Cerebellum (tissue), 4 donors: ENCODE measurements at places on chromosomes 12 and 14. TPM values are rescaled to one million over a fixed set of nuclear protein-coding genes. Genes with fewer than 3 reads are reported as not detected.

DNA sequence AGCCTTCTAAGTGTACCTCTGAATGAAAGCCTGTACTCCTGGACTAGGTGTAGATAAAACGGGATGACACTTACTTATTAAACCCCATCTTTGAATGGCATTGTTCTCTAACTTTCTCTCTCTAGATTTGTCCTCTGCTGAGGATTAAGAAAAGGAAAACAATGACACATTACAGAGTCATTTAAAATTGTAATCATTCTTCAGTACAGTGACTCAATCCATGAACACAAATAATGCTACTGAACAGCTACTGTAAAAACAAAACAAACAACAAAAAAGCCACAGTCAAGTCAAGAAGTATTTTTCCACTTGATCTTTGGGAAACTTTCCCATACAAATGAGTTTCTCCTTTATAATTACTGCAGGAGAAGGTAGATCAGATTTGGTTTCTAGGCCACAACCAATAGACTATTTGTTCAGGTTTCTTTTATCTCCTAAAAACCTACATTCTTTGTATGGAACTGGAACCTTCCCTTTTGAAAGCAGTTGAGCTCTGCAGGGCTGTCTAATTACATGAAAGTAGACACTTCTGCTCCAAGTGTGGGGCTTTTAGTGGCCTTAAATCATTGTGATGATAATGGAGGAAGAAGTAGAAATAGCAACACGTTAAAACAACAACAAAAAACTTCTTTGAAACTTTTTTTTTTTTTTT is 219.1 kb downstream of the ESR2 start:
- DNase-seq: no peak

- no peak for DNase-seq
Measured at GRCh38 chr14:33406766-33407165, 468.1 kb downstream of the NPAS3 start.

DNA sequence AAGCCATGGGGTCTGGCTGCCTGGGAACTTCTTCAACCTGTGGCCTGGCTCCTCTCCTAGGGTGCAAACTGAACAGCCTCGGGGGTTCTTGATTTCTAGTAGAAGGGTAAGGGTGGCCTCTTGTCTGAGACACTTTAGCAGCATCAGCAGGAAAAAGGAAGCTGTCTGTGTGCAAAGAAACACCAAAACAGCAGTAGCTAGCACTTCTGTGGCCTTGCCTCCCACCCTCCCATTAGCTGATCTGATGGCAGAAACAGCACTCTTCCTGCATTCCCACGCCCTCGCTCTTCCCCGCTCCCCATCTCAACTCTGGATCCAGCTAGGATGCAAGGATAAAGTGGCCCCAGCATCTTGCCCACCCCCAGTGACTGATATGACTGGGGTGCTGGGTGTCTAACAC is 20.7 kb downstream of the SLC7A8 start:
- no peak for DNase-seq

- no peak for DNase-seq
Measured at GRCh38 chr12:15863984-15864383, 18.2 kb upstream of the STRAP start.

DNA sequence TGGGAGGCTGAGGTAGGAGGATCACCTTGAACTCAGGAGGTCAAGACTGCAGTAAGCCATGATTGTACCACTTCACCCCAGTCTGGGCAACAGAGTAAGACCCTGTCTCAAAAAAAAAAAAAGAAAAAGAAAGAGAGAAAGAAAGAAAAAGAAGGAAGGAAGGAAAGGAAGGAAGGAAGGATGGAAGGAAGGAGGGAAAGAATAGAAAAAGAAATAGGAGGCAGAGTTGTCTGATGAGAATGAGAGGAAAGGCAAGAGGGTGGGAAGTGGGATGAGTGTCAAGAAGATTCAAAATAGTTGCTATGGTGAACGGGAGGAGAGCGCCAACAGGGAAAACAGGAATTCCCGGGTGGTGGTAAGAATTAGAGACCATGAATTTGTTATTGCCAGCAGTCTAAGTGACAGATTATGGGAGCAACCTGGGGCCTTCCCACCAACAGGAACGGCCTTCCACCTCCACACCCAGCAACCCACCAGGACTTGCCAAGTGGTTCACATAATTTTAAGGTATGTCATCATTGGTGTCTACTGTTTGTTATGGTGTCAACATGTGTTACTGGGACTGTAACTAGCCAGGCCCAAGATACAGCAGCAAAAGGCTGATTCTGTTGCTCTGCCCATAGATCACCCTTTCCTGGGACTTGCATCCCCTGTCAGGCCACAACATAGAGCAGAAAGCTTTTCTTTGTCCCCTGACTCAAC is 36.1 kb upstream of the C12orf76 start:
- no peak for DNase-seq

DNA sequence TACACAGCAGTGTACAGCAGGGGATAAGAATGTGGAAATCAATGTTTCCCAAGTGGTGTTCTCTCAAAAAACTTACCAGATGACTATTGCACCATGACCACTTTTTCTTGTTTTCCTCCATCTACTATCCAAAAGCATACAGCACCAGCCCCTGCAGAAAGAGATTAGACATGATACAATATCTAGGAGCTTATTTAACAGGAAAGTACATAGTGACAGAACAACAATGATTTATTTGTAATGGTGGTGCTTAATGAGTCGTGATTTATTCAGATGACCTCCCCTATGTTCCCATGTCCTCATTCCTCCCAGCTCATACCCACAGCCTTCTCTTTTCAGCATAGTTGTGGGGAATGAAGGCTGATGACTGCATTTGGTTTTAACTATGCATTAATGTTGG is 413.6 kb downstream of the BTG1 start:
- no peak for DNase-seq

- peak; percentile 7 for DNase-seq
Measured at GRCh38 chr12:93441081-93441616, 598 bp downstream of the UBE2N start.

- peak; percentile 53 for DNase-seq
Measured at GRCh38 chr12:52183544-52183910, 8.3 kb downstream of the KRT80 start.

- DNase-seq: peak; percentile 7
Measured at GRCh38 chr12:23771240-23771949, 178.1 kb downstream of the SOX5 start.

Gene CCDC38
- not detected for total RNA-seq

Gene GIT2
- total RNA-seq: 63.5 TPM

DNA sequence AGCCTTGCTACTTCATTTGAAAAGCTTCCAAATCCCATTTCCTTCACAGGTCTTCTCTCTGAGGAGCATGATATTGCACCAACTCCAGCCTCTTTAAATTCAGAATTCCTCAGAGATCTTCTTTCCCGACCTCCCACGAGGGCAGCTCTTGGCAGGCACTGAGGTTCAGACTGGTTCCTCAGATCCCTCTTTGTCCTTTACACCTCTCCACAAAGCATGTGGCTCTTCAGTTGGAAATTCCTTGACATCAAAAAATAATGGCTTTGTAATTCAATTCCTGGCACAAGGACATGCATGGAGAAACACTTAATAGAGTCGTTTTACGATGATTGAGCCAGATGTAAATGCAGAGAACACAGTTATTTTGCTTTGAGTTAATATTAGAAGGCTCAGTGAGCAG is 63.2 kb upstream of the TMX1 start:
- no peak for DNase-seq

Gene TMEM63C
- 16.9 TPM for total RNA-seq

- no peak for DNase-seq
Measured at GRCh38 chr12:112049351-112049750, 36.1 kb downstream of the ERP29 start.
